ENCODE measurements at places on chromosomes 12 and 14.

DNA sequence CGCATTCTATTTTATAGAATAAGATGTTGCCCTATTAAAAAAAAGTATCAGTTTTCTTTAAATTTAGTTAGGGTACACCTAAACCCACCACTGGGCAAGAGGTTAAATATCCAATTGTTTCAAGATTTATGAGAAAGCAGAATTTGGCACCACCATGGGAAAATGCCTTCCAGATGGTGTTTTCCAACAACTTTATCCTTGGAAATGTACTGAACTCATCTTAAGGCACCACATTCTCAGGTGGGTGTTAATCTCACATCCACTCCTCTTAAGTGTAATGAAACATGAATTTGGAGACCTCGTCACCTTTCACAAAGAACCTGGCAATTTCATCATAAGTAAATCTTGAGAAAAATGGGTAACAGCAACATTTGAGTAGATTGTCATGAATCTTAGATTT, 13.1 kb downstream of the CBX5 start:
- no peak for DNase-seq

- no peak for DNase-seq
These were observed 117.8 kb downstream of the DUSP6 start for GRCh38 chr12:89234324-89235114.

DNA sequence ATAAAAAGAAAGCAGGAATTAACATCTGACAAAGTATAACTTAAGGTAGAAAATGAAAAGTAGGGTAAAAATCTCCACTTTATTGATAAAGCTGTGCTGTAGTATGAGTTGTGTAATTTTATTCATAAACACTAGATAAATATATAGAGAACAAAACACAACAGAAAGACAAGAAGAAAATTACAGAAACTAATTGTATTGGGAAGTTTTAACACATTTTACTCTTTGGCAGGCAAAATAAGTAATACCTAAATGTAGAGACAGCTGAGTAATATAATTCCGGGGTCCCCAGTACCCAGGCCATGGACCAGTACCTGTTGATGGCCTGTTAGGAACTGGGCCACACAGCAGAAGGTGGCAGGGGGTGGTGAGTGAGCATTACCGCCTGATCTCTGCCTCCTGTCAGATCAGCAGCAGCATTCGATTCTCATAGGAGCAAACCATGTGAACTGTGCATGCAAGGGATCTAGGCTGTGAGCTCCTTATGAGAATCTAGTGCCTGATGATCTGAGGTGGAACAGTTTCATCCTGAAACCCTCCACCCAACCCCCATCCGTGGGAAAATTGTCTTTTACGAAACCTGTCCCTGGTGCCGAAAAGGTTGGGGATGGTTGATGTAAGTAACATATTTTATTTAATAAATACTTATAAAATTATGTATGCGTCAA, 84.4 kb upstream of the ETV6 start:
- no peak for DNase-seq

- DNase-seq: no peak
These were observed 191.5 kb upstream of the BTG1 start for GRCh38 chr12:92337128-92337527.

- no peak for DNase-seq
These were observed 9.0 kb upstream of the KANSL2 start for GRCh38 chr12:48690990-48691389.

- no peak for DNase-seq
These were observed 117.8 kb downstream of the TTC7B start for GRCh38 chr14:90698379-90698869.

GRCh38 chr14:71725922-71726579, 206.2 kb upstream of the RGS6 start:
- DNase-seq: no peak

GRCh38 chr14:36976571-36977023, 195.8 kb downstream of the SLC25A21 start:
- no peak for DNase-seq

- no peak for DNase-seq
These were observed 118.7 kb downstream of the PRIMA1 start for GRCh38 chr14:93669632-93670031.

- DNase-seq: no peak
These were observed 27.5 kb downstream of the RFLNA start for GRCh38 chr12:124322271-124322998.

- no peak for DNase-seq
These were observed 29.1 kb downstream of the IFNG-AS1 start for GRCh38 chr12:68018315-68018714.

DNA sequence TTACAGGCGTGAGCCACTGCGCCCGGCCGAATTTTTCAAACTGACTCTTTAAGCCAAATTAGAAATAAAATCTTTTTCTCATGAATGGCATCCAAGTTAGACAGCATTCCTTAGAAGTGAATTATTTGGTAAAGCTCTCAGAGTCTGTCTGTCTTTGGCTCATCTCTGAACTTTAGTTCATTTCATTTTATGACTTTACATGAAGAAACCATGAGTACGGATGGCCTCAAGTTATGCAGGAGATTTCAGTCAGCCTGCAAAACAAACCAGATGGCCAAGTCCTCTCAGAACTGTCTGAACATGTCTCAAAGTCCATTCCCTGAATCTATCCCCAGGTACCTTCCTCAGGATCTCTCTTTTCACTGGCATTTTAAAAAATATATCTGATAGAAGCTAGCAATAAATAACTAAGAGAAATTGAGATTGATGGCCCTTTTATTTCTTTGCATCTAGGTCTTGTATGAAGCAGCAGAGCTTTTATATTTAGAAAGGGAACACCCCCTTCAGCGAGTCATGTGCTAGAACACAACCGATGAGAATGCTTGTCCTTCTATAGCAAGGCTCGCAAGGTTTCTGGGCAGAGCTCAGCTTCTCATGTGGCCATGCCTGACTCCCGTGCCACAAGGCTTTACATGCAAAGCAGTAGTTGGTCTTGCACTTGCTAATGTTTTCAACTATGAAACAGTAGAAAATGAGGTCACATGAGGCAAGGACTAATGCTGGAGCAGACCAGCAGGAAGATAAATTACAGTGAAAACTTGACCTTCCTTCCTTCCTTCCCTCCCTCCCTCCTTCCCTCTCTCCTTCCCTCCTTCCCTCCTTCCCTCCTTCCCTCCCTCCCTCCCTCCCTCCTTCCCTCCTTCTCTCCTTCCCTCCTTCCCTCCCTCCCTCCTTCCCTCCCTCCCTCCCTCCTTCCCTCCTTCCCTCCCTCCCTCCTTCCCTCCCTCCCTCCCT, 125.0 kb downstream of the AKAP6 start:
- no peak for DNase-seq

Data from activated CD8-positive, alpha-beta memory T cell treated with anti-CD3 and anti-CD28 coated beads for 24 hours (primary cell).